Skeletal muscle cell (primary cell): ENCODE measurements at places on chromosomes 5 and 9.

DNA sequence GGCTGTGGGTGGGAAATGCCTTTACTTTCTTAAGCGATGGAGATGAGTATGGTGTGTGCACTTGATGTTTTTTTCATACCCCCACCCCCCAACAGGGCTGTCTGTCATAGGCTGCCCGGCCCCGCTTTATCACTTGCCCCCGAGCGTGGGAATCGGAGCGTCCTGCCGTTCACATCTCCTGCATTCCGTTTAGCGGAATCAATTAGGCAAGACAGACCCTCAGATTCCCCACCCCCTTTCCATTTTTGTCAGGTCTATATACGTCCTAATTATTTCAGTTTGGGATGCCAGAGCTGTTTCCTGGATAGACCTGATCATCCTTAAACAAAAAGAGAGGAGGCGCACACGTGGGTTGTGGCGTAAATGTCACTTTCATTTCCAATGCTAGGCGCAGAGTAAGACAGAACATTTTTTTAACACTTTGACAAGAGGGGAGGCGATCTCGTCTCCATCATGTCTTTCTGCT lies 217.2 kb downstream of the MEF2C start:
- no peak for DNase-seq

- DNase-seq = no peak
Observed at GRCh38 chr9:15744196-15744595, 191.4 kb downstream of the CCDC171 start.

- DNase-seq = no peak
Observed at GRCh38 chr9:128735373-128735772, 11.4 kb upstream of the ZDHHC12 start.

DNA sequence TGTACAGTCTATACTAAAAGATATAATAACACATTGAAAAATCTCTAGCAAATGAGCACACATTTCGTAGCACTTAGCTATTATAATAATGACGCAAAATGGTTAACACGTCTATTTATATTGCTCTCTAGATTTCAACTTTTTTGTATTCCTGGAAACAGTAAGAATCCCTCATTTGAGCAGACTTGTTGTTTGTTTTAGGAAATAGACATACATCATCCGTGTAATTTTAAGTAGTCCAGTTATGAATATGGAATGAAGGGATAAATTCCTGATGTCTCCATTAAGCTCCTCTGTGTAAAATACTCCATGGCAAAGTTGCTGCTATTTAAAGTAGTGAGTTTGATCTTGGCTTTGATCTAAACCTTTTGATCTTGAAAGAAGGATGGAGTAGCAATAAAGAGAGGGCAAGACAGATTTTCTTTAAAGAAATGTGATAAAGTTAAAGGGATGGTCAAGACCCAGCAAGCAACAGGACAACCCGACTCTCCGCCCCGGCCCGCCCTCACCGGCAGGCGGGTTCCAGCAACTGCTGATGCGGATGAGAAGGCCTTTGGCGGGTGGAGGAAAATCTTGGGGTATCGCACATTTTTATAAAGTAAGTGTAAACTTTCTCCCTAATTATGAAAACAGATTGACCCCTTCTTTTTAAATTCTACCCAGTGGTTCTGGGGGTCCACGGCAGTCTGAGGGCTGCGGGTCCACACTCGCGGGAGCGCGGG lies 277.4 kb downstream of the AOPEP start:
- DNase-seq = no peak

GRCh38 chr5:18202164-18202563 lies 567.9 kb downstream of the TAF11L14 start:
- DNase-seq = no peak

DNA sequence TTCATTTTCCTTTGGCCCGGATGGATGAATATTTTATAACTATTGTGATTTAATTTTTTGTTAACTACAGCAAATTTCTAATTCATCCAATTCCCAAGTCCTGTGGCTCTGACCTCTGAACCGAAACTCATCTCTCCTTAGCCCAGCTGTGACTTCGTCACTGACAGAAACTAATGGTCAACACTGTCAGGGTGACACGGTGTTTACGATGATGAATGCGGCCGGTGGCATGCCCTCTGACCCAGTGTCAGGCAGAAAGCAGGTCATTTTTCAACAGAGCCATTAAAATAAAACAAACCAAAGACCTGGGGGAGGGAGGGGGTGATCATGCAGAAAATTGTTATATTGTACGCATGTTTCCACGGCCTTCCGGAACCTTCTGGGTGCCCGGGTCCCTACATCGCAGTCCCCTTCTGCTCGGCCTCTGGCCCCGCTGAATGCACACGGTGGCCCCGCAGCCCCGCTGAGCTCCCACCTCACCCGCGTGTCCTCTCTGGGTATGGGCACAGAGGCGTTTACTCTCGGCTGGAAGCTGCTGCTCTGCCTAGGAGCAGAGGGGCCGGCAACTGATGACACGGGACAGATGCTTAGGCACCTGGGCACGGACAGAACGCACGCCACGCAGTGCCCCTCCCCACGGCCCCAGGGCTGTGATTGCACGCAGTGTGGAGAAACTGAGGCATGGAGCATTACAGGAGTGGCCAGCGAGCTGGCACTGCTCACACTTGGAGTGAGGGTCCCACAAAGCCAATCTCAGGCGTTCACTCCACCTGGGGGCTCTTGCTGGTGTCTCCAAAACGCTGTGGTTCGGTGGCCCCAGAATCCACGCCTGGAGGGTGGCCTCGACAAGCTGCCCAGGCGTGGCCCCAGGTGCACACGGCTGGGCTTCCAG lies 8.1 kb downstream of the CCDC187 start:
- DNase-seq = no peak
